ENCODE measurements at places on chromosomes 16 and 17.

DNA sequence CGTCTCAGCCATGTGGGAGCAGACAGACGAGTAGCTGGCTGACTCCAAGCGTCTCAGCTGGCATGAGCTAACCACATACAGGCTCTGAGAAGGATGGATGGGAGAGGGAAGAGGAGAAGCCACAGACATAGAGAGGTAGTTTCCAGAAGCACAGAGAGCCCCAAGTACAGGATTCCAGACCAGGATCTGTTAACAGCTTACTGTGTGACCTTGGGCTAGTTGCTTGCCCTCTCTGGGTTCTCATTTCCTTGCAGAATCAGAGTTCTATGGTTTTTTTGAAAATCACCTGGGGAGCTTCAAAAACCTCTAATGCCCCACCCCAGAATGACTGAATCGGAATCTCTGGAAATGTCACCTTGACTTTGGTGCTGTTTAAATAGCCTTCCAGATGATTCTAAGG lies 60.2 kb downstream of the ABCC6 start:
- no peak for DNase-seq

GRCh38 chr16:12461201-12461600 lies 342.5 kb downstream of the CPPED1 start:
- DNase-seq = no peak

GRCh38 chr16:937723-938122 lies 33.1 kb downstream of the LMF1 start:
- DNase-seq = no peak

- DNase-seq = no peak
Observed at GRCh38 chr17:31645351-31645750, 213.7 kb downstream of the COPRS start.

- no peak for DNase-seq
Observed at GRCh38 chr16:31411024-31411844, 16.9 kb downstream of the COX6A2 start.

- no peak for DNase-seq
Observed at GRCh38 chr16:22614271-22614947, 103.7 kb downstream of the NPIPB5 start.

DNA sequence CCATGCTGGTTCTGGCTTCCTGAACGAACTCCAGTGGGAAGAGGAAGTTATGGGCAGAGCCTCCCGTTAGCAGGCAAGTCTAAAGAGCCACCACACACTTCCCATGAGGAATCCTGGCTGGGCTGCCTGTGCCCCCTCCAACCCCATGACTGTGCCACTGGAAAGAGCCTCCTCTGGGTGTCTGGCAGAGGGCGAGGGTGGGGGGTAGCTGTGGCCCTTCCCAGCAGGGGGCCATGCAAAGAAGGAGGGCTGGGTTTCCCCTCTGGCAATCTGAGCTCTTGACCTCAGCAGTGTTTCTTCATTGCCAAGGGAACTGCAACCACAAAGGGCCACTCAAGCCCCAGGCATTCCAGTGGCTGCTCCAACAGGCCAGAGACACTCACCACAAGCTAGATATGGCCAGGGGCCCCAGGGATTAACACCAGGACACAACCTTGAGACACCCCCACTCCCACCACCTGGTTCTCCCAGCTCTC lies 1.7 kb upstream of the RRAD start:
- DNase-seq = no peak

GRCh38 chr16:27154705-27155521 lies 48.4 kb upstream of the KDM8 start:
- DNase-seq = peak; percentile 67

DNA sequence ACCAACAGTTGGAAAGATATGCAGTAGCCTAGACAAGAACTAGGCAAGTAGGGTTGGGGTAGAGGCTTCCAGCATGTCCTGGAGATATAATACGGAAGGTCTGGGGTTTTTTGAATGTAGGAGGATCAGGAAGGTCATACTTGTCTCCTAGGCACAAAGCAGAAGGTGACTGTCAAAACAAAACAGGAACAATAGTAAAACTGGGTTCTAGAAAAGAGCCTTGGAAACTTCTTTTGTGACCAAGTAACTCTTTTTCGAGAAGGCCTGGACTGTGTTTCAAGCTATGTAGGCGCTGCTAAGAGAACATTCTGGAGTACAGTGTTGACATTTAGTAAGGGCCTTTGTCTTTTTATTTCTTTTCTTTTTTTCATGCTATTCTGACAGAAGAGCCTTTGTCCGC lies 26.9 kb upstream of the TENT4B start:
- no peak for DNase-seq

- DNase-seq = no peak
Observed at GRCh38 chr17:4877089-4877488, 22.2 kb upstream of the C17orf107 start.

DNA sequence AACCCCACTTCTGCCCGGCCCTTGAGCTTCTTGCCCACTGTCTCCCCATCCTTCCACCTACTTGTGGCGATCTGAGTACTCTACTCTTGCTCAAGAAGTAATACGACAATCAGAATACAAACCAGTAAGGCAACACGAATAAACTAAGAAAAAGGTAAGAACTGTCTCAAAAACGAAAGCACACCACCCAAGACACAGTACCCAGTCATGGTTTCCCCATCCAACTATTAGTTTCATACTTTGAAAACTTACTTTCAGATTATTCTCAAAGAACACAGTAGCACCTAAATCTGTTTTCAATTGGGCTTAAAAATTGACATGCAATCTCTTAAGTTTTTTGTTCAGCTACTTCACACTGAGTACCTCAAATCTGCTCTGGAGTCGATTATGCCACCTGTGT lies 13.9 kb downstream of the GINS2 start:
- DNase-seq = no peak

GRCh38 chr17:65278050-65278819 lies 141.1 kb downstream of the RGS9 start:
- no peak for DNase-seq

DNA sequence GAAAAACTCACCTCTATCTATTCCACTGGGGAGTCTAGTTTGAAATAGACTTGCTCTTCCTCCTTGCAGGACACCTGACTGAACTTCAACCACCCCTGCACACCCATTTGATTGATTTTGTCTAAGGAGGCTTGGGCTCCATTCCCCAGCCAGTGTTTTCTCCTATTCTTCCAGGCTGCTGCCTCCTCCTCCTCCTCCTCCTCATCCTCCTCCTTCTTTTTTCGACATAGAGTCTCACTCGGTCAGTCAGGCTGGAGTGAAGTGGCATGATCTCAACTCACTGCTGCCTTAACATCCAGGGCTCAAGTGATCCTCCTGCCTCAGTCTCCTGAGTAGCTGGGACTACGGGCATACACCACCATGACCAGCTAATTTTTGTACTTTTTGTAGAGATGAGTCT lies 1.8 kb upstream of the DLX4 start:
- DNase-seq = no peak

- DNase-seq = no peak
Observed at GRCh38 chr16:53112015-53112414, 57.2 kb downstream of the CHD9 start.

DNA sequence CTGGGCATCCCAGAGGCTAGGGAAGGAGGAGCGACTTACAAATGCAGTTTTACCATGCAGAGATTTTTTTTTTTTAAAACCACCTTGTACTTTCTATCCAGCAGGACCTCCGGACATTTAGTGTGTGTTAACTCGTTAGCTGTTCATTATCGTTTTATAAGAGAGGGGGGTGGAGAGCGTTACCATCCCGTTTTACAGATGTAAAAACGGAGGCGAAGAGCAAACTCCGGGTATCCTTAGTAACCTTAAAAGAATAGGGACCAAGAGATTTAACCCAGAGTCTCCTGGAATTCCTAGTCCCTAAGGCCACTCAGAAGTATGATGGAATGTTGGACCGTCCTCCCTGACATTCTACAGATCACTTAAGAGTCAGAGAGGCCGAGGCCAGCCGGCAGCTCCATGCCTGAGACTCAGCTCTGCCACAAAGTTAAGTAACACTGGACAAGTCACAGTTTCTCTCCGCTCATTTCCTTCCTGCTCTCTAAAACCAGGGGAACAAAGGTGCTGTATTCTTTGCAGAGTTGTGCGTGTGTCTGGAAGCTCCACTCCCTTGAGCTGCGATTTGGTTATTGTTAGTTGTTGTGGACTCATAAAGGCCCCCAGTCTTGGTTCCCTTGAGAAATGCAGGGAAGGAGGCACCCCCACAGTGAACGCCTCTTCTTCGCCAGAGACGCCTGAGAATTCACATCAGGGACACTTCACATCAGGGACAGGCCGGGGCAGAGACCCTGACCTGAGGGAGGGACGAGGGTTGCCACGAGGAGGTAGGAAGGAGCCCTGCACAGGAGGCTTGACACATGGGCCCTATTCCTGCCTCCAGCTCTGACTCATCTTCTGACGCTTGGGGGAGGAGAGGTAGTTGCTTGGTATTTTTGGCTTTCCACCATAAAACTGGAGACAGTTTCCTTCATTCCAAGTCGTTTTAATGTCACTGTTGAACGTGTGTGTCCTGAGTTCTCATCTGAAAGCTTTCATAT lies 1.2 kb downstream of the DUSP14 start:
- DNase-seq = peak; percentile 27

- DNase-seq = no peak
Observed at GRCh38 chr17:8441690-8442089, 6.0 kb downstream of the NDEL1 start.

DNA sequence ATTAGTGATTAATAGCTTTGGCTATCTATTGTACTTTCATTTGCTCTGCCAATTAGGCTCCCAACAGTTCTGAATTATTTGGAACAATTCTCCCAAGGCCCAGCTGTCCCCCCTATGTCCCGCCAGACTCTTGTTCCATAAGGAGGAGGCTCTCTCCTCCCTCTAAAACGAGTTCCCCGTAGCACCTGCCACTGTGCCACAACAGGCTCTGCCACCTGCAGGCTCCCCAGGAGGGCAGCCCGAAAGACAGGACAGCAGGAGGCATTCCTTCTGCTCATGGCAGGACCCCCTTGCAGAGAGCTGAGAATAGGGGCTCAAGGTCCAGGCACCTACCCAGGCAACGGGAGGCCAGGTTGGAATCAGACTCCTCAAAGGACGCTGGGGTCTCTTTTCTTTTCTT lies 9.0 kb downstream of the PITPNM3 start:
- no peak for DNase-seq

GRCh38 chr16:1157639-1158455 lies 4.9 kb downstream of the CACNA1H start:
- no peak for DNase-seq

DNA sequence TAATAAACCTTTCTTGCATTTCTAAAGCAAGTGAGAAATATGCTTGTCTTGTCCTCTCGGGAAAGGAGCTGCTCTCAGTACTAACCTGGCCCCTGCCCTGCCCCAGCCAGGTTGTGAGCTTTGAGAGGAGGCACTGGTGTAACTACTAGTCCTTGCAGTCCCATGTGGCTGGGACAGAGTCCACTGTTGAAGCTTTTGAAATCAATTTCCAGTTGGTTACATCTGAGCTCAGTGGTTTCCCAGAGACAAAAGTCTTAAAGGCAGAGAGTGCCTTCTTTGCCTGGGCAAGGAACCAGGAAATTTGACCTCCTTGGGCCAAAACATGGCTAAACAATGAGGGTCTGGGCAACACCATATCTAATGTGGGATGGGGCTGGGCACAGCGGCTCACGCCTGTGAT lies 48.7 kb downstream of the GSG1L start:
- DNase-seq = no peak

GRCh38 chr17:28725166-28725659 lies 820 bp downstream of the TLCD1 start:
- peak; percentile 70 for DNase-seq

DNA sequence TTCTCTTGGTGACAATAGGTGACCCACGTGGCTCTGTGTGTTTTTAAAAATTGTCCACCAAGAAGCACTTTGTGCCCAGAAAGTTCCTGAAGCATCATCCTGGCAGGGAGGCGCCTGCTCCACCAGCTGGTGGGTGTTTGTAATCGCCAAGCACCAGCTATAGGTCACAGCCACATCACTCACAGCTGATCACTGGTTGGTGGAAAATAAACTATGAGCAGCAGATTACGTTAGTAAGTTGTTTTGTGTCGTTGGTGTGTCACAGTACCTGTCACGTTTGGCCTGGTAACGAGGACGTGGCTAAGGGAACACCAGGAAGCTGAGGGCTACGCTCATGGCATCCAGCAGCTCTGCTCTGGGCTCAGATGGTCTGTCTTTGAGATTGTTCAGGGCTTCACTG lies 10.1 kb downstream of the MRM3 start:
- DNase-seq = no peak

All from HL-60 (cell line).